CD8-positive, alpha-beta memory T cell (primary cell): ENCODE measurements at places on chromosomes 7 and 10. TPM values are rescaled to one million over a fixed set of nuclear protein-coding genes. Genes with fewer than 3 reads are reported as not detected.

- H3K4me3 ChIP-seq = no peak overlapping the region
- no peaks in the 10 kb centered on the region for H3K36me3 ChIP-seq
- no peak overlapping the region for H3K27ac ChIP-seq
- peaks cover 6% of the 10 kb centered on the region for H3K4me1 ChIP-seq
- H3K27me3 ChIP-seq = no peaks in the 10 kb centered on the region
Measured at GRCh38 chr7:128042012-128042411, 10.8 kb upstream of the LRRC4 start.

DNA sequence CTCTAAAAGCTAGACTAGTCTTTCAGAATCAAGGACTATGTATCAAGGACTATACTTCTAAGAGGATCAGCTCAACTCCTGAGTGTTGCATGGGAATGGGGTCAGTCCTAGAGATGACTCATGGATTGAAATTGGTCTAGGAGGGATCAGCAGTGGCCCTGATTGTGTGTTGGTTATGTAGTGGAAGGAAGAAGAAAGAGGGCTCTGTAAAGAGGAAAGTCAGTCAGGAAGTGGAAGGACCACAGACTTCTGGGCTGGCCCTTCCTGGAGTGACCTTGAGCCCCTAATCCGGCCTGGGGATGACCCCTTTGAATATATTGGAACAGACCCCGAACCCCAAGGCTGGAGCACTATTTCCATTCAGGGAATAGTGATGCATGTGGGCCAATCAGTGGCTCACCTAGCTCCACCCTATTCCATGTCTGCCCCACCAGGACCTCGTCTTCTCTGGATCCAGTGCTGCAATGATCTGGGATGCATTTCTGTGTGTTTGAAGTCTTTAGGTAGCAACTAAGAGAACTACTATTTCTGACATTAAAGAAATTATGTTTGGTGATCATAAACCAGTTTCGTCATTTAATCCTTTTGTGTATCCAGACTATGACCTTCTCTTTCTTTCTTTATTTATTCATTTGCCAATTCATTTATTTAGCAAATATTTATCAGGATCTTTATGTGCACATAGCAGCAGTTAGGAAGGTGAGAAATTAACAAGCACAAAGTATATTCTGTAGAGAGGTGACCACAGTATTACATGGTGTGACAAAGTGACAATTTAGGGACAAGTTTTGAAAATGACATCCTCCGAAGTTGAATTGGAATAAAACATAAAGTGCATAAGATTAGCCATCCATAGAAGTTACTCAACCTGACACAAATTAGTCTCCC, 48.6 kb upstream of the KIF5B start:
- DNase-seq = no peak
- no peak overlapping the region for H3K27ac ChIP-seq
- no peak overlapping the region for H3K4me3 ChIP-seq
- H3K36me3 ChIP-seq = no peaks in the 10 kb centered on the region
- no peaks in the 10 kb centered on the region for H3K4me1 ChIP-seq

DNA sequence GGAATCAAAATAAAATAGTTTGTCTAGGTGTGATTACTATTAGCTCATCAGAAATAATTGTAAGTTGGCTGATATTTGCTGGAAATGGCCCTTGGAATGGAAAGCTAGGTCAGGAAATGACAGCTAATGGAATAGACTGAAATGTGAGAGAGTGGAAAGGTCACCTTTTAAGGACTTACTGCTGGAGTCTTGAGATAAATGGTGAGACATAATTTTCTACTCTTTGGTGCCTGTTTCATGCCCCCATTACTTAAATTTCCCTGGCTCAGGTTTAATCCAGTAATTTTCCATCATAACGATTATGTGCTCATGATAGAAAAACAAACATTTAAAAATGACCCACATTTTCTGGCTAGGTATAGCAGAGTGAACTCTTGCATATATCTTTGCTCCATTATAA, 123.6 kb downstream of the ADAM22 start:
- H3K27ac ChIP-seq = no peak overlapping the region
- DNase-seq = no peak
- no peak overlapping the region for H3K4me3 ChIP-seq
- H3K4me1 ChIP-seq = no peaks in the 10 kb centered on the region
- no peaks in the 10 kb centered on the region for H3K36me3 ChIP-seq

ARHGAP22 gene
- not detected for polyA plus RNA-seq

GRCh38 chr10:5691786-5692185, 7.1 kb downstream of the TASOR2 start:
- no peaks in the 10 kb centered on the region for H3K36me3 ChIP-seq
- DNase-seq = no peak
- peaks cover 64% of the 10 kb centered on the region for H3K4me1 ChIP-seq
- peak overlapping the region; percentile 28 for H3K27ac ChIP-seq
- no peak overlapping the region for H3K4me3 ChIP-seq

GRCh38 chr7:149723795-149724495, 49.4 kb downstream of the ZNF467 start:
- H3K4me3 ChIP-seq = no peak overlapping the region
- H3K4me1 ChIP-seq = no peaks in the 10 kb centered on the region
- peaks cover 10% of the 10 kb centered on the region for H3K36me3 ChIP-seq
- DNase-seq = no peak
- H3K27ac ChIP-seq = no peak overlapping the region

- H3K36me3 ChIP-seq = no peaks in the 10 kb centered on the region
- H3K27ac ChIP-seq = no peak overlapping the region
- no peak for DNase-seq
- no peaks in the 10 kb centered on the region for H3K27me3 ChIP-seq
Measured at GRCh38 chr7:82548141-82548688, 104.6 kb upstream of the CACNA2D1 start.

DNA sequence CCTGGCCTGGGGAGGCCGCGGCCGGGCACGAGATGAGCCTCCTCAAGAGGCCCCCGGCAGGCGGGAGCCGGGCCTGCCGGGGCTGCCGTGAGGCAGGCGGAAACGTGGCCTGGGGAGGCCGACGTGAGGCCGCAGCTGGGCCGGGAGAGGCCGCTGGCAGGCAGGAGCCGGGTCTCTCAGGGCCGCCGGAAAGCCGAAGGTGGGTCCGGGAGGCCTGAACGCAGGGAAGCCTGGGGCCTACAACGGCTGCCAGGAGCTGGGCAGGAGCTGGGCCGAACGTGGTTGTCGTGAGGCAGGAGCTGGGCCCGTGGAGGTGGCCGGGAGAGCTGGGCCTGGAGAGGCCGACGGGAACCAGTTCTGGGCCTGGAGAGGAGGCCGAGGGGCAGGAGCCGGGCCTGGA, 171.9 kb downstream of the TPST1 start:
- DNase-seq = no peak
- no peaks in the 10 kb centered on the region for H3K27me3 ChIP-seq
- H3K4me1 ChIP-seq = no peaks in the 10 kb centered on the region

SPACDR gene
- polyA plus RNA-seq = 0.56 TPM

C10orf67 gene
- polyA plus RNA-seq = 0.26 TPM
